COR-L47 (cell line): ENCODE measurements at places on chromosomes 7 and 10.

- no peak for DNase-seq
These were observed 132.7 kb upstream of the HABP2 start for GRCh38 chr10:113420057-113420732.

- DNase-seq: no peak
These were observed 56.1 kb downstream of the ZRANB1 start for GRCh38 chr10:124997771-124998623.

DNA sequence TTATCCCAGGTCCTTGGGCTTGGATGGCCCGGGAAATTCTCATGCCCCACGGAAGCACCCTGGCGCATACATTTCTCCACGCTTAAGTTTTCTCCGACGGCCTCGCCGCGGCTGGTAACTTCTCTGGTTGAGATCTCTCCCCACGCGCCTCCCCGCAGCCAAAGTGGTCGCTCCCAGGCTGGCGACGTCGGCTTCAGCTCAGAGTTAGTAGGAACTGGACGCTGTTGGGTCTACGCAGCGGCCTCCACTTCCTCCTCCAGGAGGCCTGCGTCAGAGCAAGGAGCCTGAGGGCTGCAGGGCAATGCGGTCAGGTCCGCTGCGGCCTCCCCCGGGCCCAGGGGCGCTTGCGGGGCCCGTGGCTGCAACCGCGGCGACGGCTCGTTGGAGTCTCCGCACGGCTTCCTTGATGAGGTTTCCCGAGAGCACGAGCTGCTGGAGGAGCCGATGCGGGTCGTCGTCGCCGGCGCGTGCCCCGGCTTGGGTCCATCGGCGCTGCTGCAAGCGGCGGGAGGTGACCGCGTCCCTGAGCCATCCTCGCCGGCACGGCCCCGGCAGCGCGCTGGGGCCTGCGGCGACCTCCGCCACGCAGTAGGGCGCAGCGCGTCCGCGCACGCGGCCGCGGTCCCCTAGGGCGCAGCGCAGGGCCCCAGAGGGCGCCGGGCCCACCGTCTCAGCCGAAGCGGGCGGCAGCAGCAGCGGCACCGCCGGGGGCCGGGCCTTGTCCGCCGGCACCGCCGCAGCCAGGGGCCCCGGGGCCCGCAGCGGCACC, 744 bp downstream of the FRAT2 start:
- DNase-seq: no peak

DNA sequence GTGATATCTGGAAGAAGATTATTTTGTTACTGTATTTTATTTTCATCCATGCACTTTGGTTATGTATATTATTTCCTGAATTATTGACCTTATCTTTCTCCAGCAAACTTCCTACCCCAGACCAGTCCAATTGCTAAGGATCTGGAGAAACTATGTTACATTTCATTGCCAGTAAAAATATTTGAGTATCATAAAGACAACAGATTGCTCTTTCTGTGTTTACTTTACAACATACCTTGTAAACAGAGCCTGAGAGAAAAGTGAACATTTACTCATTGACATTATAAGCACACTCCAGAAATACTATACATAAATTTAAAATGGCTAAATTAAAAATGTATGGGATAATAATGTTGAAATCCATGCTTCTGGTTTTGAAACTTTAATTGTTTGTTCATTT, 186.2 kb upstream of the FAM3C start:
- DNase-seq: no peak

DNA sequence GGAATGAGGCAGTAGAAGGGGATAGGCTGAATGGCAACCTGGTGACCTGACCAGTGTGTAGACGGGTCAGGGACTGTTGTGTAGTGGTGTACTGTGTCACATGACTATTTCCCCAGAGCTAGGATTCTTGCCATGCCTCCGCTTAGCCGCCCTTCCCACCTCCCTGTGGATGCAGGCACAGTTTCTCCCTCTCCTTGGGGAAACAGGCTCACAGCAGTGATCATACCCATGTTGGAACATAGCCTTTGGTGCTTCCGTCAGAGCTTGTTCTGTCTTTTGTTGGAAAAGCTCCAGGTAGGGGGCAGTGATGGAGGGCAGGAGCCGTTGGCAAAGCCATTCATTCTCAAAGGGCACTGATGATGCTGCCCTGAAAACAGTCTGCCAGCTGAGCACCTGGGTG, 44.3 kb downstream of the OGDH start:
- no peak for DNase-seq

- no peak for DNase-seq
These were observed 22.1 kb upstream of the ABCC2 start for GRCh38 chr10:99760321-99760720.

- no peak for DNase-seq
These were observed 1.9 kb downstream of the CYREN start for GRCh38 chr7:135168489-135169140.

DNA sequence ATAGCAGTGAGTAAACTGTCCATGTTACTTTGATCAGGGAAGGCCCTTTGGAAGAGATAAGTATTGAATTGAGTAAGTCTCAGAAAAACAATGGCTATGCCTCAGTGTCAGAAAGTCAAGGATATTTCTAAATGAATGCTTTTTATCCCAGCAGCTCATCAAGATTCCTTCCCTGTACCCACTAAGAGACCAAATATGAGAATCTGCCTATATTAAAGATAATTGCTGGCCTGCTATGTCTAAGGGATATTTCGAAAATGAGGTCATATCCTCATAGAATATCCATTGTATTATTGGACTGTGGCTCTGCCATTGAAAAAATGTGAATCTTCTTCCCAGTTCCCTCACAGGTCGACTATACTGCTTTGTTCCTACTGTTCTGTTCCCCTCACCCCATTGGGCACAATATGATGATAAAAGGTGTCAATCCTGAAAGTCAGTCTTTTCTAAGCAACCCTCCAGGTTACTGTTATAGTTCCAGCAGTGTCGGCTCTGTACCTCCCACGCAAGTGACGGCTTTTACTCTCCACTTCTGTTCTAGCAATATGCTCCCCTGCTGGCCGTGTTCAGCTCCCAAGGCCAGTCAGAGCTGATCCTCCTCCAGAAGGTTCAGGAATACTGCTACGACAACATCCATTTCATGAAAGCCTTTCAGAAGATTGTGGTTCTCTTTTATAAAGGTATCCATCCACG, 51.7 kb downstream of the BZW2 start:
- DNase-seq: no peak

DNA sequence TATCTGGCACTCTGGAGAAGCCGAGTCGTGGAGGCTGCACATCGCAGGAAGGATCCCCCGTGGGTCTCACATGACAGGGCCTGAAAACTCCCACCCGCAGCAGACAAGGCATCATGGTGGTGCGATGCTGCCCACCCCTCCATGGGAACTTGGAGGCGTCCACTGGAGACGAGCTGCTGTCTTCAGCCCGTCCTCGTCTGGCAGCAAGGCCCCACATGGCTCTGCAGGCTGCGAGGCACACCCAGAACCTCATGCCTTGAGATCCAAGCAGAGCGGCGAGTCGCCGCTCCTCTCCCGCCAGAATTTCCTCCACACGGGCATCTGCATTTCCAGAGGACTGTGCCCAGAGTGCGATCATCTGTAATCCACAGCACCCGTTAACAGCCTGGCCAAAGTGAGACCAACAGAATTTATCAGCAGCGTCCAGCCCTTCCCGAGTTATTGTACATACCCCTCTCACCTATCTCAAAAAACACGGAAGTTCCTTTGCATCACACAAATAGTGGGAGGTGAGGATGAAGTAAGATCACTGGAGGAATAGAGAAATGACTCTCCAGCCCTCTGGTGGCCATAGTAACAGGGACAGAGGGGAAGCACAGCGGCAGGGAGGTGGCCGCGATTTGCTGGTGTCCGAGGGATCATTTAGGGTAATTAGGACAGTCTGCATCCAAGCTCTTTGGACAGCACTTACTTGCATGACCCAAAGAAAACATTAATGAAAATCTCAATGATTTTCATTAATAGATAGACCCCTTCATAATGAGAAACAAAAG, 292.4 kb downstream of the USP6NL start:
- no peak for DNase-seq

- no peak for DNase-seq
These were observed 226.5 kb upstream of the PITRM1 start for GRCh38 chr10:3398825-3399646.

- no peak for DNase-seq
These were observed 239.0 kb downstream of the SFMBT2 start for GRCh38 chr10:7171825-7172224.

- DNase-seq: no peak
These were observed 2.6 kb downstream of the ADIRF start for GRCh38 chr10:86970982-86971231.

GRCh38 chr7:2510130-2510776, 9.3 kb upstream of the LFNG start:
- no peak for DNase-seq

DNA sequence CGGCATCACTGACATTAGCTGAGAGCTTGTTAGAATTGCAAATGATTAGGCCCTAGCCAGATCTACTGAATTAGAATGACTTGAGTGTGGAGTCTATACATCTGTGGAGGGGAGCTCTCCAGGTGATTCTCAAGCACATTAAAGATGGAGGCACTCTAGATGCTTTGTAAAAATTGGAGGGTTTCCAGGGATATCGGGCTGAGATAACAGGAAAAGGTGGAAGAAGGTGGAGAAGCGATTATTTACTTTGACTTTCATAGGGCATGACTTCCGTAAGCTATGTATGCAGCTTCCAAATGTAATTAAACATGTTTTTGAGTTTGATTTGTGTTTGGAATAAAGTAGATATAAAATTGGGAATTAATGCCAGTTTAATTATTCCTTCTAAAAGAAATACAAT, 235.0 kb upstream of the PTN start:
- DNase-seq: no peak

DNA sequence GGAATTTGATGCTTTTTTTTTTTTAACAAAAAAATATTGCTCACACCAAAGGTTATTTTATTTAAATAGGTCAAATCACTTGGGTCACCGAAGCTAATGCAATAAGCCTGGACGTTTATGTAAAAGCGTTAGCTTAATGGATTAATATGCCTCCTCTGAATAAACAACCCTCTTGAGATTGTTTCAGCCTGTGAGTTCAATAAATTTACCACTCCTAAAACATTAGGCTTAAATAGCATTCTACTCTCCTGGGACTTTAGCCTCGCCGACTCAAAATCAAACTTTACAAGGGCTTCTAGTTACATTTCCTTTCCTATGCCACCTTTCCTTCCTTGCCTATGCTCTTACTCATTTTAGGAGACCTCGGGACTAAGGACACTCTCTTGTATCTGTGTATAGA, 79.3 kb downstream of the DNAJB9 start:
- DNase-seq: no peak

- no peak for DNase-seq
These were observed 20.7 kb downstream of the MET start for GRCh38 chr7:116692401-116693308.
